ENCODE measurements at places on chromosomes 2 and 18. TPM values are rescaled to one million over a fixed set of nuclear protein-coding genes. Genes with fewer than 3 reads are reported as not detected.
A peak's percentile ranks its signal among the peaks of the same experiment; 100 is the strongest.

GRCh38 chr18:8389391-8390340, 219.6 kb upstream of the RAB12 start:
- DNase-seq: no peak

CRYGC gene
- not detected for total RNA-seq

GRCh38 chr18:21672521-21673267, 31.9 kb downstream of the ABHD3 start:
- DNase-seq: no peak

GRCh38 chr2:218896501-218897393, 16.1 kb downstream of the WNT10A start:
- peak; percentile 84 for DNase-seq

FEV gene
- total RNA-seq: not detected

All from GM12878 (cell line).